Midbrain (tissue), 1 donor: ENCODE measurements at places on chromosomes 6 and 20.

DNA sequence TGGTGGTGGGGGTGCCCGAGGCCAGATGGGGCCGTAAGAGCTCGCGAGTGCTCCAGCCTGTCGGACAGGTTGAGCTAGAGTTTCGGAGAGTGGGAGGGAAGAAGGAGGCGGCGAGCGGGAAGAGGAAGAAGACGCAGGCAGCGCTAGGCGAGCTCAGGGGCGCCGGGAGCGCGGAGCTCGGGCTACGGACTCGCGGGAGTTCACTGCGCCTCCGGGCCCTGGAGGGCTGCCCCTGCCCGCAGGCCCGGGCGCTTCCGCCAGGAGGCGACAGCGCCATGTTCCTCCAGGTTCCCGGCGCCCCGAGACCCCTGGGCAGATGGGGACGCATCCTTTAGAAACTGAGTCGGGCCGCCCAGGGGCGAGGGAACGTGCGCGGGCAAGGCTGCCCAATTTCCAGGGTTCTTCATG is 984 bp downstream of the TFAP2C start:
- DNase-seq, result no peak

- peak; percentile 90 for DNase-seq
Measured at GRCh38 chr20:5205348-5206210, 78.8 kb downstream of the CDS2 start.

GRCh38 chr6:157763904-157764177 is 59.2 kb upstream of the SNX9 start:
- DNase-seq, result no peak

- no peak for DNase-seq
Measured at GRCh38 chr6:127267646-127268625, 1.3 kb downstream of the RNF146 start.

DNA sequence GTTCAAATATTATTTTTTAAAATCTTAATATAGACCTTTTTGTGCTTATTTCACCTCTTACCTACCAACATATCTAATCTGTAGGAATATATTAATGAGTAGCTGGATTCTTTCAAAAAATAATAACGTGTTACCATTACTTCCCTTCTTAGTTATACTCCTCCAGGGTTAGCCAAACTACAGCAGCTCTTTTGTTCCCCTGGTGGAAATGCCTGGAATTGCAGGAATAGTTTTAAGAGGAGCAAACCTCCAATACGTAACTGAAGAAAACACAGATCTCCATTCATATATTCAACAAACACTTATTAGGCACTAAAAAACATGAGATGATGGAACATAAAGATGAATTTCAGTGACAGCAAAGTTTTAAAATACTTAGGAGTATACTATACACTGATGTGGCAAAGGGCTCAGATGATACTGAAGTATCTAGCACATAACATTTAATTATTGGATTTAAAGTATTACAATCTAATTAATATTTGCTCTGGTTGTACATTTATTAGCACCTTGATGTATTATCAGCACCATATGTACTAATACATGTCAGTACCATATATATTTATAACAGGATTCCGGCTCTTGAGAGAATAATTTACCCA is 78.3 kb downstream of the TBX18 start:
- DNase-seq, result no peak

DNA sequence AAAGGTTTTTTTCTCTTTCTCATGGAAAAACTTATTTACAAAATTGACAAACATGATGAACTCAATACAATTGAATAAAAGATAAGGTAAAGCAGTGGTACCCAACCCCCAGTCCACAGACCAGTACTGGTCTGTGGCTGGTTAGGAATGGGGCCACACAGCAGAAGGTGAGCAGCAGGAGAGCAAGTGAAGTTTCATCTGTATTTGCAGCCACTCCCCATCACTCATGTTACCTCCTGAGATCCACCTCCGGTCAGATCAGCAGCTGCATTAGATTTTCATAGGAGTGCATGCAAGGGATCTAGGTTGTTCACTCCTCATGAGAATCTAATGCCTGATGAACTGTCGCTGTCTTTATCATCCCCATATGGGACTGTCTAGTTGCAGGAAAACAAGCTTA is 47.5 kb downstream of the HMGCLL1 start:
- no peak for DNase-seq

GRCh38 chr20:3734111-3734843 is 1.8 kb downstream of the HSPA12B start:
- no peak for DNase-seq

DNA sequence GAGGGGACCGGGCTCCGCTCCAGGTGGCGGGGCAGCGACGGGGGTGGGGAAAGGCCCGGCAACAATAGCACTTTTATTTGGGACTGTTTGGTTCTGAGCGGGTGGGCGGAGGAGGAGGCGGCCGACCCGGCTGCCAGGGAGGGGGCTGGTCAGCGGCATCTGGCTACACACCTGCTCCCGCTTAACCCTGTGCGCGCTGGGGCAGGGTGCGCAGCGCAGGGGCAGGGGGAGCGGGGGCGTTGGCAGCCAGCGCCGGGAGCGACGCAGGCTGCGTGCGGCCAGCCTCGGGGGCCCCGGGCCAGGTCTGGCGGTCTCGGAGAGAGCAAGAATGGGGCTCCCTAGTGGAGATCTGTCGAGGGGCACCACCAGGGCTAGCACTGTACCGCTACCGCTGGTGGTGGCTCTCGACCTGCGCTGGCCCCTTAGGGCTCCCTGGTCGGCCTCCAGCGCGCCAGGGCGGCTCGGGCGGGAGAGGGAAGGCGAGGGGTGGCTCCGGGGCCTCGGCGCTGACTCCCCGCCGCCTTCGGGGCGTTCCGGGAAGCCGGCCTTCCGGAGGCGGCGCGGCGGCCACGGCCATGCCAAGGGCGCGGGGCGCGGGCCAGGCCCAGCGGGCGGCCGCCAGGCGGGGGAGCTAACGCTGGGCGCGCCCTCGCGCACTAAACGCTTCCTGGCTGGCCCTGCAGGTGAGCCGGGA is 92.4 kb downstream of the NCR2 start:
- peak; percentile 30 for DNase-seq

DNA sequence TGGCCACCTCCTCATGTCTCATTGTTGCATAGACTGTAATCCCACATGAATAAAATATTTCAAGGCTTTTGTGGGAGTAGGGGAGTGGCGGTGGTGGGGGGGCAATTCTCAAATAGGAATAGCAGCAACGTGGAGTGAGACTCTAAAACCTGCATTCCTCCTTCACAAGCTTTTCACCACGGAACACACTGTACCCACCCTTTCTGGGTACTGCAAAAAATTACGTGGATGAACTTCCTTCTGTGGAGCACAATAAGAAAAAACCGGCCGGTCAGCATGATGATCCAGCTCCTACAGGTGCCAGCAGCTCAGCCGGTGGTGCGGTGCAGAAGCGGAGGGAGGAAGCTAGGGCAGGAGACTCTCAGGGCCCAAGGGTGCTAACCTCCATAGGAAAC is 930 bp upstream of the RRAGD start:
- no peak for DNase-seq

GRCh38 chr20:63351811-63352591 is 9.1 kb downstream of the CHRNA4 start:
- DNase-seq, result peak; percentile 62

GRCh38 chr6:33104887-33105286 is 29.1 kb downstream of the HLA-DPB1 start:
- no peak for DNase-seq

GRCh38 chr6:46989398-46989797 is 52.7 kb downstream of the ADGRF1 start:
- no peak for DNase-seq

DNA sequence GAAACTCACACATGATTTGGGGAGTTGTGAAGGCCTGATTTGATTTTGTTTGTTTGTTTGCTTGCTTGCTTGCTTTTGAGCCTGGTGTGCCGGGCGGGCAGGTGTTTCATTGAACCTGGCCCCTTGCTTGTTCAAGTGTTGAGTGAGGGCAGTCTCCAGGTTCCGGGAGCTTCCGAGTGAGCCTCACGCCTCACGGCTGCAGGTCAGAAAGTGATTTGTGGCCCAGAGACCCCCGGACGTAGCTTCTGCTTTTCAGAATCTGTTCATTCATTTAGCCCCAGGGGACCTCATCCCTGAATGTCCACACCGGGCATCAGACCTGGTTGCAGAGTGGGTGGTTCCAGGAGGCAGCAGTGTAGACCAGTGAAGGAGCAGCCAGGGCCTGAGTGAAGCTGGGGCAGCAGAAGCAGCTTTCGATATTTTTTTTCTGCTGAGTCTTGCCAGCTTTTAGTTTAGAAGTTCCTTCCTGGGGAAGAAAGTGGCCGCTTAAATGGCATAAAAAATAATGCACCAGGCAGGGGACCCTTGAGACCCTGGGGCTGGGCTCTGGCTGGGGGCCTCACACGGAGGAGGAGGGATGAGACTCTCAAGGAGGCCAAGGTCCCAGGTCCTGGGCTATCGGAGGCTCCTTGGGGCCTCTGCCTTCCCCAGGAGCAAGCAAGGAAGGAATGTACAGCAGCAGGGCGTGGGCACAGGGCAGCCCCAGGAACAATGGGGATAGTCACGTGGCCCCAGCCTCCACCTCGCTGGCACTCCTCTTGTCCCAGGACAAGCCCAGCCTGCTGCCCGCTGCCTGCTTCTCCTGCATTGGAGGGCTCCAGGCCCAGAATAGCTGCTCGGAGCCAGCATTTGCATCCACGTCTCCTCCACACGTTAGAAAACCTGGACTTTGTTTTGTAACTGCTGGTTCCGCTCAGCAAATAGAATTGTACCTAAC is 89.2 kb upstream of the BHLHE23 start:
- DNase-seq, result no peak

- DNase-seq, result no peak
Measured at GRCh38 chr6:157637941-157638662, 184.9 kb upstream of the SNX9 start.

GRCh38 chr6:155186052-155186658 is 77.7 kb upstream of the CLDN20 start:
- DNase-seq, result no peak

DNA sequence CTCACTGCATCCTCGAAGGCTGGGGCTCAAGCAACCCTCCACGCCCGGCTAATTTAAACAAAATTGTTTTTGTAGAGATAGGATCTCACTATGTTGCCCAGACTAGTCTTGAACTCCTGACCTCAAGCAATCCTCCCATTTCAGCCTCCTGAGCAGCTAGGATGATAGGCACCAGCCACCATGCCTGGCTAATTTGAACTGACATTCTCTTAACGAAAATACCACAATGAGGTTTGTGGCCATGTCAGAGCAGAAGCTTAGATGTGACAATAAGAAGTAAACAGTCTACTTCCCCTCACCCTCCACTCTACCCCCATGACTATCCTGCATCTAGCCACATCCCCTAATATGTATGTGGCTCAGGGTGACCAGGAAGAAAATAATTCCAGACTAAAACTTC is 74.8 kb upstream of the PLCB4 start:
- DNase-seq, result no peak
